Activated effector memory CD4-positive, alpha-beta T cell treated with Interleukin-2 at 50 U/mL for 16 hours (primary cell): ENCODE measurements at places on chromosomes 3 and 15.

DNA sequence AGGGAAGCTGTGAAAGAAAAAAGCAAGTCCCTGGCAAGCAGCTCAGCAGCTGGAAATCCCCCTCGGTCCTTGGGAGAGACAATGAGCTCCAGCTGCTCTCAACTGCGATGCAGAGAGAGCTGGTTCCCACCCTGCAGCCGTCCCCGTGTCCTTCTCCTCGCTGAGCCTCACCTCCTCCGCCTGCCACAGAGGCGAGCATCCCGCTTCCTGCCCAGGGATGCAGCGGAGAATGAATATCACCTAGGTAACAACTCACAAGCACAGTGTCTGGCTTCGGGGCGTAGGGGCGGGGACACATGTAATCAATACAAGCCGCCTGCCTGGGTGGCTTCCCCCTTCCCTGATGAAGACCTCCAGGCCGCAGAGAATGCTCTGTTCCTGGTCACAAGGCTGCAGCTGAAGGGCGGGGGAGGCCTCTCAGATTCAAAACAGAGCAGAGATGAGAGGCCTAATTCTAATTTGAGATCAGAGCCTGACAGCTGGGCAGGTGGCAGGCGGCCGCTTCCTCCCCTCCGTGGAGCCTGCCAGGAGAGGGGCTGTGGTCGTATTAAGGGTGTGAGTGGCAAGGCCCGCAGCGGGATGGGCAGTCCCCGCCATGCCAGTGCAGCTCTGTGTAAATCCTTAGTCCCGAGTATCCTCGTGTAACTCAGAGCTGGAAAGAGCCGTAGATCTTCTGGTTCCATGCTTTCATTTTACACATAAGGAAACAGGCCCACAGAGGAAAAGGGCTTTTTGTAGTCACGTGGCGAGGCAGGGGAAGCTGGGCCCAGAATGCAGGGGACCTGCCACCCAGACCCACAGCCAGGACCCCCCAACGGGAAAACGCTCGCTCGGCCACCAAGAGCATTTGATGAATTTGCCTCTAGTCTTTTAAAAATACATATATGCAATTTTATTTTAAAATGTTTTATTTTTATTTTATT lies 24.3 kb downstream of the ZDHHC19 start:
- no peak for DNase-seq

- DNase-seq = no peak
Measured at GRCh38 chr15:96627031-96627568, 296.6 kb downstream of the NR2F2 start.

- no peak for DNase-seq
Measured at GRCh38 chr3:13285007-13285567, 135.0 kb downstream of the NUP210 start.

DNA sequence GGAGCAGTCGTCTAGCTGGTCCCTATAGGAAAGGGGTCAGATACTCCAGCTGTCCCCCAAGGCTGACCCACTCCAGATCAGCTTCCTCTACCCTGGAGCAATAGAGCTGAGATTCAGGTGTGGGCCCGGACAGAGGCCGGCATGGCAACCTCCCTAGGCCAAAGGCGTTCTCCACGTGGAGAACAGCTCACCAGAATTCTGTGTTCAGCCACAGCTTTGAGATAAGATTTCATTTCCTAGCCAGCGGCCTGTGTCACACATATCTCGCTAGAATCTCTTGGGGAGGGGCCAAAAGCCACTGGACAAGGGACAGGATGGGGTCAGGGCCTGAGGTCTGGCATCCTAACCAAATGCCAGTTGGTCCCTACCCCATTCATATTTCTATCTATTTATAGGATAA lies 20.1 kb downstream of the SRGAP3 start:
- DNase-seq = no peak
